ENCODE measurements at places on chromosomes 3 and 15.
A peak's percentile ranks its signal among the peaks of the same experiment; 100 is the strongest.

GRCh38 chr3:187616307-187616972, 53.8 kb downstream of the SST start:
- peak; percentile 55 for DNase-seq

- DNase-seq, result no peak
Measured at GRCh38 chr3:141878326-141878725, 1.9 kb downstream of the ATP1B3 start.

- no peak for DNase-seq
Measured at GRCh38 chr3:20077068-20077467, 36.8 kb downstream of the KAT2B start.

DNA sequence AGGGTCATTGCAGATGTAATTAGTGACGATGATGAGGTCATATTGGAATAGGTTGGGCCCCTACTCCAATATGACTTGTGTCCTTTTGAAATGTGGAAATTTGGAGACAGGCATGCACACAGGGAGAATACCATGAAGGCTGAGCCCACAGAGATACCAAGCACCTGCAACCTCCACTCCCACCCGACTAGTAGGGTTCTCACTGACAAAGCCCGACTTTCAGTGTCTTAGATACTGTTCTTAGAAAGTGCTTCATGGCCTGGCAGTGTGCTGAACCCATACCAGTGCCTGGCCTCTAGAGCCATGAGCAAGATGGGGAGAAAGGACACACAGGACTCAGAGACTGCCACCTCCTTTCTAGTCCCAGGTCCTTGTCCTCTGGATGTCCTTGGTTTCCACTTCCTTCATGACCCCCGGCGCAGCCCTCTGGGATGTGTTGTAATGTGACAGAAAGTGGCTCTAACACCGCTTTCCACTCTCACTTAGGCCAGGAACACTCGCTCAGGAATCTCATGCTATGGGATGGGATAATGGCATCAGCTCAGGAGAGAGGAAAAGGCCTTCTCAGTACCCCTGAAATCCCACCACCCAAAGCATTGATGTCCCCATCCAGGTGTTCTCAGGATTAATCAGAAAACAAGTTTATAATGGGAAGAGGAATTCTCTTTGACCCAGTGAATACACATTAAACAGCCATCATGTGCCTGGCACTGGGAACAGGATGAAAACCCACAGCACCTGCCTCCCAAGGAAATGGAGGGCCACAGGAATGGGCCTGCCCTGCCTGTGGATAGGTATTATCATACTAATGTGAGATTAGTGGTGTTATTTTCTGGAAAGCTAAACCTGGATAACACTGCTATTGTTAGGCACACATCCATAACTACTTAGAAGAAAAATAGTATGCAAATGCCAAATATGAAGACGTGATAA, 59.9 kb downstream of the RPL39L start:
- no peak for DNase-seq

GRCh38 chr15:60871731-60872130, 357.4 kb downstream of the RORA start:
- DNase-seq, result no peak

- no peak for DNase-seq
Measured at GRCh38 chr3:29936054-29936453, 655.2 kb downstream of the RBMS3 start.

DNA sequence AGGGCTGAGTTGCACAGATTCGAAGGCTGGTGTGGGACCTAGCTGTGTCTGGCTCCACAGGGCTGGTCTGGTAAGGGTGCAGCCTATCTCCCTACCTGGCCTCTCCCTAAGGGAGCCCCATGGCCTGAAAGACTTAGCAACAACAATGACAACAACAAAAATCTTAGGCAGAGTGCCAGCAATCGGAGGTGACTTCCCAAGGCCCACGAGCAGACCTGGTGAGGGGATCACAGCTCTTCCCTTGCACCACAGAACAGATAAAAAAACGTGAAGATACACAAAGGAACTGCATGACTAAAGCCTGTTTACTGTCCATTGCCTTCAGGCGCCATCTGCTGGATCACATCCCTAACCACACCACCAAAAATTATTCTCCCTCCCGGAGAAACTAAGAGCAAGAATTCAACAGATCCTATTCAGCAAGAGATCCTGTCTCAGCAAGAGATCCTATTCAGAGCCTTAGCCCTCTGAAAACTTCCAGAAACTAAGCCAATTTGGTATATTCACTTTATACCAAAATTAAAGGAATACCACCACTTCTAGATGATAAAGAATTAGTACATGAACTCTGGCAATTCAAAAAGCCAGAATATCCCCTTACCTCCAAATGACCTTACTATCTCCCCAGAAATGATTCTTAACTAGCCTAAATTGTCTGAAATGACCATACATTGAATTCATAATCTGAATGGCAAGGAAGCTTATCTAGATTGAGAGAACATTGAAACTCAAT, 24.1 kb upstream of the OR5K4 start:
- DNase-seq, result peak; percentile 32

GRCh38 chr3:189195302-189195701, 23.5 kb downstream of the TPRG1 start:
- DNase-seq, result no peak

DNA sequence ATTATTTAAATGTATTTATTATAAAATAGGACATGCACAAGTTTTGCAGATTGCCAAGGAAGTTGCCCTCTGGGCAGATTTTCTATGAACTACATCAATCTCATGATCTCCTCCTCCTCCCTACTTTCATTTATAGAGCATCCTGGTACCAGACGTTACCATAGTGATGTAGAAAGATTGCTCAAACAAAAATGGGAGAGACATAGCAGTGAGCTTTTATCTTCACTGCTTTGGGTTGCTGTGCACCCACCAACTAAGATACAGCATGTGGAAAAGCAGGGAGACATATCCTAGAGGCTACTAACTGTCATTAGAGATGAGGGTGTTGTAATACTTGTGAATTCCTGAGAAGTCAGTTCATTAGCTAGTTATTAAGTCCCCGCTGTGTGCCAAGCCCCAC, 137.5 kb upstream of the BFSP2 start:
- DNase-seq, result no peak

GRCh38 chr3:81470524-81471278, 290.7 kb downstream of the GBE1 start:
- no peak for DNase-seq

- peak; percentile 79 for DNase-seq
Measured at GRCh38 chr3:46998121-46998851, 18.8 kb downstream of the NBEAL2 start.

DNA sequence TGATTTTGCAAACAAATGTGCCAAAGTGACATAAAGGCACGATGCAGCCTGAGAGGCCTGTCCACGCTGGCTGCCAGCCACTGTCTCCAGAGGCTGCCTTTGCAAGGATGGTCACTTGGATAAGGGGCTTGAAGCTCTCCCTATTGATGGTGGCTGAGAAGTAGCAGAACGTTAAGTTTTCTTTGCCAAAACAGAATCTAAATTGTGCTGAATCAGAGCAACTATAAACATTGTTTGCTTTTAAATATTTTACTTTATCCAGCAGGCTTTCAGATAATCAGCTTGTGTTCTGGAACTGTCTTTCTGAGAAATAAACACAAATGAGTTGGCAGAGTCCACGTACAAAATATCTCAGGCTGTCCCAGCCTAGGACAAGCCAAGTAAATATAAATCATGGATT, 23.8 kb upstream of the CNBP start:
- no peak for DNase-seq

DNA sequence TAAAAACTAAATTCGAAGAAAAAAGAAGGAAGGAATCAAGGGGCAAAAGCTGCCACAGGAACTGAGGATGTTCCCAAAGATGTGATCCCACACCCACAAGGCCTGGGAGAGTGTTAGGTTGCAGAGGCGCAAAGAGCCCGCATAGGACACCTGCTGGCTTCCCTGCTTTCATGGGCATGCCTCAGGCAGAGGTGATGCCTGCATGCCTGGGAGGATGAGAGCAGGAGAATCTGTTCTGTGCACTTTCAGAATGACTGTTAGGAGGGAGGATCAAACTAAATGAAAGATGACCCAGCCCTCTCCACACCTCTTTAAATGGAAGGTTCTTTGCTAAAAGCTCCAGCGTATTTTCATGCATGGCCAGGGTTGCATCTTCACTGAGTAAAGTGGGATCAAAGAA, 162.4 kb downstream of the PLCL2 start:
- DNase-seq, result no peak

GRCh38 chr15:68364660-68365035, 67.3 kb downstream of the ITGA11 start:
- DNase-seq, result no peak
